ENCODE measurements at places on chromosomes 11 and 22.

GRCh38 chr11:87355596-87355995, 317.9 kb downstream of the TMEM135 start:
- no peak for DNase-seq

GRCh38 chr11:75785187-75785586, 16.6 kb downstream of the DGAT2 start:
- DNase-seq = no peak

GRCh38 chr11:126318574-126319373, 14.9 kb downstream of the DCPS start:
- DNase-seq = no peak

DNA sequence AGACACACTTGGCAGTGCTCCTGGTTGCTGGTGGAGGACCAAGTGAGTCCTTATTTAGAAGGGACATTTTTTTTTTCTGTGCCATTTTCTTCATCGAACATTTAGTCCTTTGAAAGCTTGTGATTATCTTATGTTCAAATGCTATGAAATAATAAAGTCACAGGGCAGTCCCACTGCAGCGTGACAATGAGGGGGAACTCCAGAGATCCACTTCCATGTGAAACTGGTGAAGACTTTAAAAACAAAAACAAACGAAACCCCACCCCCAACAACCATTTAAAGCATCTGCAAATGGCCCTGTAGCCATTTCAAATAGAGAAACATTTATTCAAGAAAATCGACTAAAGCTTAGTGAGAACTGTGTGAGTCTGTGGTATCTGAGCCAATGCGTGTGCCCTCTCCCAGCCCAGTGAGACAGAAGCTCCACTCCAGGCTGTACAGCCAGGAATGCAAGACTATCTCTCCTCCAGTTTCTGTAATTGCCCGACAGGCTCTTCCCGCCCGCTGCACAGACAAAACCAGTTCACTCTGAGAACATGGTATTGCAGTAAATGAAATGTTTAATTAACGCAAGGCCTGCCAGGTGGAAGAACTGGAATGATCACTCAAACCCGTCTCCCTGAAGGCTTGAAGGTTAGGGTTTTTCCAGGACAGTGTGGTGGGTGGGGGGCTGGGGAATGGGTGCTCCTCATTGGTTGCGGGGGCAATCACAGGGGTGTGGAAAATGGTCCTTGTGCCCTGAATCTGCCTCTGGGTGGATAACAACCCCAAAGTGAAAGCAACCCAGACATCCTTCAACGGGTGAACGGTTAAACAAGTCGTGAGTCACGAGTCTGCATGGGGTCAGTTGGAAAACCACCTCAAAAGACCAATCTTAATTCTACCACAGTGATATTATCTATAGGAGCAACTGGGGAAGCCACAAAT, 8.4 kb downstream of the KRTAP5-6 start:
- no peak for DNase-seq

DNA sequence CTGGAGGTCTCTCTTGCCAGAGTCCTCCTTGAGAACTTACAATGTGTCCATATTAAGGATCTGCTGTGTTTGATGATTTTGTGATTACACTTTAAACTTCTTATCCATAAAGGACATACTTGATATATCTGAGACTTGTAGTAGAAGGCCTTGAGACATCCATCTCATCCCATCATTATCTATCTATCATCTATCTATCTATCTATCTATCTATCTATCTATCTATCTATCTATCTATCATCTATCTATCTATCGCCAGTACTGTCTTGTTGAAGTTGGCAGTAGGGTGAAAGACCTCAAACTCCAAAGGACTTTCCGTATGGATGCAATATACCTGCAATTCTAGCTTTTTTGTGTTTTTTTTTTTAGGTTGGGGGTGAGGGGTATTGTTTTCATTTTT, 2.5 kb upstream of the EHF start:
- no peak for DNase-seq

- no peak for DNase-seq
These were observed 778.4 kb upstream of the FAT3 start for GRCh38 chr11:91446267-91446666.

GRCh38 chr11:116964269-116964668, 126.8 kb upstream of the APOA1 start:
- no peak for DNase-seq

- DNase-seq = no peak
These were observed 40.3 kb downstream of the OR5B17 start for GRCh38 chr11:58318532-58318931.

DNA sequence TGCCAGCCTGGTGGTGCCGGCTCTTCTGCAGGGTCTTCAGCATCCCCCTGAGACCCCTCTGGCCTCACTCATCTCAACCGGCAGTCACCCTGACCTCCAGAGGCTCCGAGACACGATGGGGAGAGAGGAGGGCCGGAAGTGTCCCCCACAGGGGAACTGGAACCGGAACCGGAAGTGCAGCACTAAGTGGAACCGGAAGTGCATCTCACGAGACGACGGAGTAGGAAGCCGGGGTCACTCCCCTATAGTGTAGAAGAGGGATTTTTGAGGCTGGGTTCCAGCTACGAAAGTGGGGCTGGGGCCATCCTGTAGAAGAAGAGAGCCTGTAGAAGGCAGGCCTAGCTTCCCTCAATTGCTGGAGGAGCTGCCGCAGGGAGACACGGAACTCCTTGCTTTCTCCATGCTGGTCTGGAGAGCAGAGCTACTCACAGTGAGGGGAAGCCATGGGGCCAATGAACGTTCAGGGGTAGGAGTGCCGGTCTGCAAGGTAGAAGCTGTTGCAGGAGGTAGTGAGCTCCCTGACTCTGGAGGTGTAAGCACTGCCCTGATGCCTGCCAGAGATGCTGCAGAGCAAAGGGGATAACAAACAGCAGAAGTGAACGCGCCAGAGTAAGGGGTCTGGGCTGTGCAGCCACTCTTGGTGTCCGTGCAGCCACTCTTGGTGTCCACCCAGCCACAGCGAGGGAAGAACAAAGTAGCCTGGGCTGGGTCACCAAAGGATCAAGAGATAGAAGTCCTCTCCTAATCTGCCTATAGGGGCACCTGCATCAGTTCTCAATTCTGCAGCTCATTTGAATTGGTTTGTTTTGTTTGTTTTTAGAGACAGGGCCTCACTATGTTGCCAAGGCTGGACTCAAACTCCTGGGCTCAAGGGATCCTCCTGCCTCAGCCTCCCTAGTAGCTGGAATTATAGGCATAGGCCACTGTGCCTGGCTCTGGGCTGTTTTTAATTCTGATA, 21.9 kb downstream of the SCUBE1 start:
- DNase-seq = no peak

GRCh38 chr11:33000181-33000580, 15.5 kb upstream of the DEPDC7 start:
- no peak for DNase-seq

DNA sequence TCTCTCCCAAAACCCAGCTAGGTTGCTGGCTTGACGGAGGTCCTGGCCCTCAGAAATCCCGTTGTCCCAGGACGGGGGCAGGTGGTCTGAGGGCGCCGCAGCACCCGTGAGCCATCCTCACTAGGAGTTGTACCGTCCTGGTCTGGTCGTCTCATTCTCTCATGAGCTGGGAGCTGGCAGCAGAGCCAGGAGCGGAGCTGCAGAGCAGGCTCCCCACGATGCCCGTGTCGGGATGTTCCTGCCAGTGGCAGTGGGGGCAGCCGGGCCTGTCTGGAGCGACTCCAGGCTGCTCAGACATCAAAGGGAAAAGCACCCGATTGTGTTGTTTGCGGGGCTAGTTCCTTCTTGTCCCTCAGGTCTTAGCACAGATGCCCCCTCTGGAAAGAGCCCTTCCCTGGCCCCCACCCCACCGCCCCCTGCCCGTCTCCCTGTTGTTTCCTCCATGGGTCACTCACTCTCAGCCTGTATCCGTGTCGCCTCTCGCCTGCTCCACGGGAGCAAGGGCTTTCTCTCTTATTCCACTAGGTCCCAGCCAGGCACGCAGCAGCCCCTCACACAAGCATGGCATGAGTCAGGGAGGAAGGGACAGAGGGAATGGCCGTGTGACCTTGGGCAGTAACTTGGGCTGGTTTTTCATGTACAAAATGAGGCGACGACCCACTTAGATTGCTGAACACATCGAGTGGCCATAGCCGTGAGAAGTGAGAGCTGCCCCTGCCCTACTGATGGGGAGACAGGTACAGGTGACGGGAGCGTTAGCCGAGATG, 23.2 kb upstream of the MGAT3 start:
- DNase-seq = no peak

GRCh38 chr22:43205748-43206508, 19.0 kb upstream of the TTLL12 start:
- DNase-seq = no peak

DNA sequence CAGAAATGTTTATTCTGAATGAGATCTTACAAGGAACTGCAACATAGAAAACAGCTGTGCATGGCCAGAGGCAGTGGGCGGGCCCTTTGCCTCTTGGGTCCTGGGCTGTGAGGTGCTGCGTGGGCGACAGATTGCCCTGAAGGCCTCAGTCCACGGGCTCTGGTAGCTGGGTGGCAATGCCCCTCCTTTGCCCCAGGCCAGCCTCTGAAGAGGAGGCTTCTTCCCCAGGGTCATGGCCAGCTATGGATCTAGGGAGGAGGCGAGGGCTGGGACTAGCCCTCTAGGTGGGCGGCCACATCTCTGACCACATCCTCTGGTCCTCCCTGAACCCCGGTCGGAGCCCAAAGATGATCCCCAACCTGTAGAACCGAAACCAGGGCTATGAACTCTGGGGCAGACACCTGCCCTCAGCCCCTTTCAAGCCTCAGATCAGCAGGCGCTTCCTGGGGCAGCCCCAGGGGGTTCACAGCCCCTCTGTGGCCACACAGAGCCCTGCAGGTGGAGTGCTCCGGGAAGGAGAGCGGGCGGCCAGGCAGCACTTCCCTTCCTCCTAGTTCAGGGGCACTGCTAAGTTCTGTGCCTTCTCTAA, 6.6 kb upstream of the CDC42BPG start:
- peak; percentile 56 for DNase-seq

DNA sequence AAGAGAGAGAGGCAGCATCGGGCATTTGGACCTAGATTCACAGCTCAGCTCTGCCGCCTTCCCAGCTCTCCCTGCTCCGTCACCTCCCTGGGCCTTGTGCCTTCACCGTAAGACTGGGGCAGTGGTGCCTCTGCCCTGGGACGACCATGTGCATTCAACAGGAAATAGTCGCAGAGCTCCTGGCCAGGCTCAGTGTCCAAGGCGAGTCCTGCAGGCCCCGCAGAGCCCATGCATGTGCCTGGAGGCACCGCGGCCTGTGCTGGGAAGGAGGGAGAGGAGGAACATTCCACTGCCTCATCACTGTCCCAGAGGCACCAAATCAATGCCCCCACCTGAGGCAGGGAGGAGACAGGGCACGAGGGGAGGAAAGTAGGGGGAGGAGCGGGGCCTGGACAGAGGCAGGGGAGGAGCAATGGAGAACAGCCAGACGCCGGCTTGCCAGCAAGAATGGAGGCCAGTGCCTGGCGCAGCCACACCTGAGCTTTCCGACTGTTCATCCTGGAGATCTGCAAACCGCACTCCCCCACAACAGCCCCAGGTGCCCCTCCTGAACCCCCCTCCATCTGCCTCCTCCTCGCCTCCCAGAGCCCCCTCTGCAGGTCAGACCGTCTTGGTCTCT, 74.4 kb upstream of the PRR5 start:
- no peak for DNase-seq

DNA sequence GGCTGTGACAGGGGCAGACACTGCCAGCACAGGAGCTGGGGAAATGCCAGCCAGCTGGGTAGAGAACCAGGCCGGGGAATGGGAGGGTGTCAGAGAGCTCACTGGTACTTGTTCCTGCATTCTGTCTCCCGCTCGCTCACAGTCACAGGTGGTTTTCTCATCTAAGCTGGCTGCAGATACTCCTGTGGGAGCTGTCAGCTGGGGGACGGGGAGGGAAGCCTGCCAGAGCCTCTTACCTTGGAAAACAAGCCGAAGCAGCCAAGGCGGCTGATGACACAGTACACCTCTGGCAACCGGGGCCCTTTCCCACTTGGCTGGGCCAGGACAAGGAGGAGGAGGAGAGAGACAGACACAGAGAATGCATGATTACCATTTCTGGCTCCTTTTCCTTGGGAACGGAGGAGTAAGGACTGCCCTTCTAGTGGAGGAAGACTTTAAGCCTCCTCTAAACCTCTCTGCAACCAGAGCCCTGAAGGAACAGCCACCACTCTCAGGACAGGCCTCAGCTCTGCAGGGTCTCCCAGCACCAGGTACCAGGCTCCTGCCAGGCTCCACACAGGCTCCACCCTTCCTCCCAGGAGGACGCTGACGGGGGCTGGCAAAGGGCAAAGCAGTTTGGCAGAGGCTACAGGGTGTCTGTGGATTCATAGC, 25.1 kb downstream of the RPL27A start:
- DNase-seq = no peak

- no peak for DNase-seq
These were observed 459.1 kb downstream of the MIAT start for GRCh38 chr22:27116312-27117086.

GRCh38 chr22:50713008-50713385, 25.0 kb upstream of the ACR start:
- DNase-seq = no peak

GRCh38 chr11:45285250-45285828, 802 bp downstream of the SYT13 start:
- no peak for DNase-seq

DNA sequence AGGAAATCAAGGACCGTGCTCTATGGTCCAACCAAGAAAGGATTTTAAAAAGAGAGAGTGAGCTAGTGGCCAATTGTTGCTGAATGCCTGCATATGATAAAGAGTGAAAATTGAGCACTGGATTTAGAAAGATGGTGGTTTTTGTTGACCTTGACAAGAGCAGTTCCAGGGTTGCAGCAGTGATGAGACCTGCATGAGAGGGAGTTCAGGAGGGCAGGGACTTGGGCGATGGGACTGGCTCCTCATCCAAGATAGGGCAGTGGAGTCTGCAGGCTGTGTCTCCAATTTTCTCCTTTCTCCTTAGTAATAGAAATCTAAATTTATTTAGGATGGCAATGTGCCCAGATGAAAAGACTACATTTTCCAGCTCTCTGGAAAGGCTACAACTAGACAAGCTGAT, 94.0 kb upstream of the B3GAT1 start:
- DNase-seq = no peak

DNA sequence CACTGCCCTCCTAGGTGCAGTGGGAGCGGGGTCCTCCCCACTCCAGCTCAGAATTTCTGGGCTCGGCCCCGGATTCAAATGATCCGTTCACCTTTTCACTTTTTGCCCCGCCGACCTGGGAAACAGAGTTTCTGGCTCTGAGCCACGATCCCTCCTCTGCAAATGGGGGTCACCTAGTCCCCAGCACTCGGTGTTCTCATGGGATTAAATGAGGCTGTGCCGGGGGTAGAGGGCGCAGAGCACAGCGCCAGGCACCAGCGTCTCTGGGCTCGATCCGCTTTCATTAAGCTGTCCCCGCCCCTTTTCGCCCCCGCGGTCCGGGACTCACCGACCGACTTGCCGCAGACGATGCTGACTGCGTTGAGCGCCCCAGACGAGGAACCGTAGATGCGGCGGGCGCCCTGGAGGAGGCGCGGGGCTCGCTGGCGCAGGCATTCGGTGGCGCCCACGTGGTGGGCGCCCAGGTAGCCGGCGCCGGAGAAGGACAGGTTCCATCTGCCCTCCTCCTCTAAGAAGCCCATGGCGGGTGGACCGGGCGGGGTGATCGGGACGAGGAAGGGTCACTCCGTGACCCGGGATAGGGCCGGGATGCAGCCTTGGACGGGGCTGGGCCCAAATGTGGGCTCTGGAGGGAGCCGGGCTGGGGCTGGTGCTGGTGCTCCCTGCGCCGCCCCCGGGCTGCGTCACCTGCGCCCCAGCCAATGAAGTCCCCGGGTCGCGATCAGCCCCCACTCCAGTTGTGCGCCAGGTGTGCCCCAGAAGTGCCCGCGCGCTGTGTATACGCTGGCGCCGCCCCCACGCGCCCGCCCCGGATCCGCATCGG, at the start of gene PNPLA5:
TSS of gene PNPLA5 (minus strand) at position 654 of the 823 bp plus-strand sequence. CDS start at position 521, 133 bp downstream.
- no peak for DNase-seq

All from stimulated activated CD8-positive, alpha-beta memory T cell treated with anti-CD3 and anti-CD28 coated beads, Interleukin-15, amount 100 ng/mL, for 48 hours (primary cell).